ENCODE measurements at places on chromosomes 16 and 17.

DNA sequence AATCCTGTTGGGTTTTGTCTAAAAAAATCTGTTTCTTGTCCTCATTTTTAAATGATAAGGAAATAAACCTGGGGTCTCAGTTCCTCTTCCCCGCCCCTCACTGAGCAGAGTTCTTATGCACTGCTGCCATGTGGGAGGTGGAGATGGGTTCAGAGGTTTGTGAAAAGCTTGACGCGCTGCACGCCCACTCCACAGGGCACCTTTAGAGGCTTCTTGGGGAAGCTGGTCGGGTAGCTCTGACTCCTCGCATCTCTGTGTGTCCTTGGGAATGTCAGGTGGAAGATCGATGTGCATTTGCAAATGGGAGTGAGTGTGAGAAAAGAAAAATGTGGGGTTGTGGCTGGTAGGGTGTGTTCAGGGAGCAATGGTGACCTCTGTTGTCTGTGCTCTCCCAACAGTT is 4.7 kb upstream of the ZNHIT3 start:
- DNase-seq: no peak

DNA sequence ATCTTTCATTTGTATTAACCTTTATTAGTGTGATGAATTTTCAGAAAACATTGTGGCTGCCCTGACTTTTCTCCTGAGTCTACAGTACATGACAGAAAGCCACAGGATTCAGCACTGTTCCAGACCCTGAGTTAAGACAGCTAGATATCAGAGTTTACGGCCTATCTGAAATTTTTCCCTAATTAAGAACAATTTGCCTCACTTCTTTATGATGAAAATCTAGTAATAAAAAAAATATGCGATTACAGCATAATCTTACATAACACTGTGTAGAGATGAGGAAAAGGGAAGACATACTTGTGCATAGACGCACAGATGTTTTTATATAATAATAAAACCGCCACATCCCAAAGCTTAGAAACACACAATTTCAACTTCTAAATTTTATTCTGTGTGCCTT is 7.3 kb downstream of the SPOP start:
- DNase-seq: no peak

DNA sequence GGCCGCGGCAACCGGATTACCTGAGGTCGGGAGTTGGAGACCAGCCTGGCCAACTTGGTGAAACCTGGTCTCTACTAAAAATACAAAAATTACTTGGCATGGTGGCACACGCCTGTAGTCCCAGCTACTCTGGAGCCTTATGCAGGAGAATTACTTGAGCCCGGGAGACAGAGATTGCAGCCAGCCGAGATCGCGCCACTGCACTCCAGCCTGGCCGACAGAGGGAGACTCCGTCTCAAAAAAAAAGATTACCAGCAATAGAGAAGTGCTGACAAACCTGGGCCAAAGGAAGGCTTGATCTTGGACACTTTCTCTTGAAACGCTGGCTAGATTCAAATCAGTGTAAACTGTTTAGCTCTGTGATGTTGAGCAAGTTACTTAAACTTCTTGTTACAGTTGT is 4.3 kb downstream of the MT1H start:
- no peak for DNase-seq

- no peak for DNase-seq
These were observed 574.6 kb upstream of the HSBP1 start for GRCh38 chr16:83233153-83233552.

GRCh38 chr17:13671341-13671740 is 69.6 kb upstream of the HS3ST3A1 start:
- no peak for DNase-seq

DNA sequence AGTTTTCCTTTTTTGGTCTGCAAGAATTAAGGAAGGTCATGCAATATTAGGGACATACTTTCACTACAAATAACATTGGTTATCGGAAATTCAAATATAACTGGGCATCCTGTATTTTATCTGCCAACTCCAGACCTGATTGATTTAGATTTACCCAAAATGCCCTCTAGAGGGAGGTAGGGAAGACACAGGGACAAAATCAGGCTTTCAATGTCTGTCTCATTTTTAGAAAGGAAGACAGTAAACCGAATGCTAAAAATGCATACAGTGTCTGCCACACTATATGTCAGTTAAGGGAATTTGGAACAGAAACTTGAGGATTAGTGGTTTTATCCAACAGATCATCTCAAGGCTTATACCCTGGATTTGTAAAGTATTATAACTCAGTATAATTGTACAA is 161.7 kb upstream of the SOX9 start:
- DNase-seq: no peak

DNA sequence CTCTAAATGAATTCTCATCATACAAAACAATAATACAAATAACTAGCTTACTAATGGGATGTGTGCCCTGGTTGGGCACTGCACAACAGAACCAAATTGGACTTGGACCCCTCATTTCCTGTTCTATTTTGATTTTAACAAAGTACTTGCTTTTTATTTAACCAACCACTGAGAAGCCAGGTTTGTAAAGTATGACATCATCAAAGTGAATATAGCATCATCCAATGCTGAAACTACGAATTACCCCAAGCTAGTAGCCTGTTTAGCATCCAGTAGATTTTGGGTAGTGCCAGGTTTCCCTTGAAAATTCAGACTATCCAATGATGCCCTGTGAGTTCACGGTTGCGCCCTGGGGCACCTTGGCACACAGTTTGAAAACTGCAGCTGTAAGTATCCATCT is 51.0 kb downstream of the HYDIN start:
- DNase-seq: no peak

GRCh38 chr16:83470416-83470815 is 337.4 kb upstream of the HSBP1 start:
- no peak for DNase-seq

DNA sequence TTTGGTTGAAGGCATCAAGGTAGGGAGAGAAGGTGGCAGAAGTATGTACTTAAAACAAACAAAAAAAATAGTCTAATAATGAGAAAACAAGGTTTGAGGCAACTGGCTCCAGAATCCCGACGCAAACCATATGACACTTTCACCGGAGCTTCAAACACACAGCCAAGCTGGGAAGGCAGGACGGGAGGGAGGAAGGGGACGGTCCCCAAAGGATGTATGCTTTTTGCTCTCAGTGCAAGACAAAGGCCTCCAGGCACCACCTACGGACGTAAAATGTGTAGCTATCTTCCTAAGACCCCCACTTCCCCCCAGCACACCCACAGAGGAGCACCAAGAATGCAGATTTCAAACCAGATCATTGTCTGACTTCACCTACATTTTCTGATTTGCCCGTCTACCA is 102.3 kb downstream of the ZFHX3 start:
- no peak for DNase-seq

All from stimulated activated CD4-positive, alpha-beta T cell treated with anti-CD3 and anti-CD28 coated beads, Interleukin-4, amount 100 ng/mL, for 24 hours (primary cell).